ENCODE measurements at places on chromosomes 7 and 10.

- DNase-seq, result no peak
Observed at GRCh38 chr7:86687831-86688230, 44.1 kb downstream of the GRM3 start.

GRCh38 chr7:48168159-48168558, 3.1 kb upstream of the ABCA13 start:
- no peak for DNase-seq

DNA sequence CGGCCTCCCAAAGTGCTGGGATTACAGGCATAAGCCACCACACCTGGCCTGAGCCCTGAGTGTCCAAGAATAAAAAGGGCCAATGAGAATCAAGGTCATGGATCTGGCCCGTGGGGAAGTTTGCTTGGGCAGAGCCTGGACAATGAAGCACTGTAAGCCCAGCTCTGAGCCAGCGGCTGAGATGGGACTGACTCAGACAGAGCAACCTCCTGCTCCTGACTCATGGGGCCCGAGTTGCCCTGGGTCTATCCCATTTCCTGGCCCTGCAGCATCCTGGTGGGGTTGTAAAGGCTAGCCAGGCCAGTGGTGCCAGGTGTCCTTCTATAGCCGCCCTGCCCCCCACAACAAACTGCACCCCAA, 5.2 kb upstream of the MYH16 start:
- DNase-seq, result no peak

GRCh38 chr10:74293686-74294371, 142.8 kb downstream of the ADK start:
- peak; percentile 79 for DNase-seq

DNA sequence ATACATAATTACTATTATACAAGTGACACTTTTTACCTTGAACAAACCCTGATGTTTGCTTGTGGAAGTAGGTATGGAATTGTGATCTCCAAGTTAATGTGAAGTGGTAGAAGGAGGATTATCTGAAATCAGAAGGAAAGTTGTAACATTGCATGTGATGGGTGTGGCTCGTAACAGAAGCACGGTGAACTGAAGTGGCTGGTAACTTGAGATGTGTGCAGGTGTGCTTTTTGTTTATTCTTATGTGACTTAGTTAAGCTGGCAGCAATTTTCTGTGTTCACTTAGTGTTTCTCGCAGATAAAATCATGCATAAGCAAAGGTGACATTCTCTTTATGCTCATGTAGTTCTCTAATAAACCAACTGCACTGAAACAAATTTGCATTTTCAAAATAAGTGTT, 82.3 kb downstream of the ZEB1 start:
- peak; percentile 63 for DNase-seq

DNA sequence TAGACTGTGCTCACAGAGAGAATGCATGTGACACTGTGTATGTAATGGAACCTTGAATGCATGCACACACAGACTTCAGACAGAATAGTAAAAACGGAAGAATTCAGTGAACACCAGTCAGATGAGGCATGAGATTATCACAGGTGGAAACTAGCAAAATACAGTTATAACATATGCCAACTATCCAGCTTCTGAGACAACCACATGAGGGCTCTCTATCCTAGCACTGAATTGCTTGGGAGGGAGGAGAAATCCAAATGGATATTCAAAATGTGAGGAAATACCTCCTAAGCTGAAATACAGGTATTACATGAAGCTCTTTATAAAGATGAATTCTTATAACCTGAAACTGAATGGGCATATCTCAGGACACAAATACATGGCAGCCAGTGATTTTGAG, 30.6 kb downstream of the GARS1 start:
- peak; percentile 40 for DNase-seq

GRCh38 chr7:158351051-158351450, 236.6 kb downstream of the PTPRN2 start:
- DNase-seq, result no peak

DNA sequence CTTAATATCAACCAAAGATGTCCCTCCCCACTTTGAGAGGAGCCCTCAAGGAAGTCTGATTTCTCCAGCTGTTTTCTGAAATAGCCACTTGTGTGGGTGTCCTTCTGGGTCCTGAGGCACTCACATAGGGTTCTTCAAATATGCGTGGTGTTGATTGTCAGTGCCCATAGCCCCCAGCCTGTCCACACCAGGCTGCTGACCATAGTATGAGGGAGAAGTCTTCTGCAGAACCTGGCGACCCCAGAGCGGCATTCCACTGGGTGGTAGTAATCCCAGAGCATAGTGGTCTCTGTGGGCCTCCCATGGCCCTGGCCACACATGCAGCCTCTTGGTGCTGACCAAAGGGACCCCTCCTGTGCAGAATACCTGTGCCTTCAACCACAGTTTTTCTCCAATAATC, 82.7 kb upstream of the MACROH2A2 start:
- DNase-seq, result no peak

DNA sequence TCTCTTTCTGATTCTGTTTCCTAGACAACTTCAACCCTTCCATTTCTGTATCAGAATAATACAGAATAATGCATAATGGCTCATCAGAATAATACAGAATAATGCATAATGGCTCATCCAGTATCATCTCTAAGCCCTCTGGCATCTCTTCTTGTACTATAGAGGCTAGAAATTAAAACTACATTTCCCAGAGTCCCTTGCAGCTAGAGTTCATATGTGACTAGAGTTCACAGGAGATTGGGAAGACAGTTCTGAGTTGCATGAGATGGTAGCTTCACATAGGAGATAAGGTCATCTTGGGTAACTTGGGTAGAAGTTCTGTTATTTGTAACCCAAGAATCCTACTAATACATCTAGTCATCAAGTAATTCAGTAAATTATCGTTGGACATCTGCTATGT, 122.9 kb upstream of the NRBF2 start:
- DNase-seq, result no peak

DNA sequence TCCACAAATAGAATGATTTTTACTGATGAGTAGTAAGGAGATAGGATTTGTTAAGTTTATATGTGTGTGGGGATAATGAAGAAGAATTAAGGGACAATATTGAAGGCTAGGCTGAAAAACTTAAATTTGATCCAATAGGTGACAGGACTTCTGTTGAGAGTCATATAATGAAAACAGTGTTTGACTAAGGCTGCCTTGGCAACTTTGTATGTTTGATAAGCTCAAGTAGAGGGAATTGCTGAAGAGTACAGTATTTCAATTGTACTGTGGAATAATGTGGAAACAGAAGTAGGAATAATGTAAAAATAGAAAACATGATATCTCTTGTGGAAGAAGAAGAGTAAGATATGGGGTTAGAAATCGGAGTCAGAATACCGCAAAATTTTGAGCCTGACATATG, 10.5 kb downstream of the R3HCC1L start:
- no peak for DNase-seq

DNA sequence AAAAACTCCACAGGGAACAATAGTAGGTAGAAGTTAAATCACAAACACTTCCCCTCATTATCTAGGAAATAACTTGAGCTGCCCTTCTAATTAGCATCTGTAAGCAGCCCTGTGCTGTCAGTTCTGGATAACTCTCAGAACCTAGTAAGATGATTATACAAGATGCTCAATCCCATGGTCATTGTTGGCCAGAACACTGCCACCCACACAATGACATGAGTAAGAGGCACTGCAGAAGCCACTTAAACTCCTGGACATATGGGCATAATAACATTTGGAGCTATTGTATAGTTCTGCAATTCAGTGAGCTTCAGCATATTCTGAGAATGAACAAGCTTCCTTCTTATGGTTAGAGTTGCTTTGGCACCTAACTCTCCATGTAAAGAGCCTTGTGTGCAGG, 153.8 kb downstream of the PLPP4 start:
- DNase-seq, result no peak

All from NCI-H1417 (cell line).